NCI-H446 (cell line): ENCODE measurements at places on chromosomes 7 and 10.

- no peak for DNase-seq
Observed at GRCh38 chr10:27743012-27743876, 2.4 kb downstream of the MKX start.

- no peak for DNase-seq
Observed at GRCh38 chr7:14717816-14718215, 184.7 kb downstream of the DGKB start.

DNA sequence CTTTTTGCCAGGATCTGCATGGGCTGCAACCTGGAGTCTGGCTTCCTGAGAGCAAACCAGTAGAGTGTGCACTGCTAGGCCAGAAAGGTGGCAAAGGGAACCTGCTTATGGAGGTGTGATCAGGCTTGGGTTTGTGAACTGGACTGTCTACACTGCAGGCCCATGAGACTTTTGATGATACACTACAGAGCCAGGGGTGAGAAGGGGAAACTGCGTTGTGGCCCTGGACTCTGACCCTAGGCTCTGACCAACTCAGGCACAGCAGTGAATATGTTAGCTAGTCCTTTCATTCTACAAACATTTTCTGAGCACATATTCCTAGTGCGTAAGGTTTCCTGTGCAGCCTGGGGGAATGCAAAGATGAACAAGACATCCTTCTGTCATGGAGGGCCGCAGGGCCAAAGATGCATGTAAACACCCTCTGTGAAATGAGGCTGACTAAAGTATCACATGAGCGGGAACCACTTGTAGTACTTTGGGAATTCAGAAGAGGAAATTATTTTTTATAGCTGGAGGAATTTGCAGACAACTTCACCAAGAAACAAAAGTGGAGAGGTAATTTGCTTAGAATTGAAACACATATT lies 63.8 kb upstream of the HPS1 start:
- no peak for DNase-seq

DNA sequence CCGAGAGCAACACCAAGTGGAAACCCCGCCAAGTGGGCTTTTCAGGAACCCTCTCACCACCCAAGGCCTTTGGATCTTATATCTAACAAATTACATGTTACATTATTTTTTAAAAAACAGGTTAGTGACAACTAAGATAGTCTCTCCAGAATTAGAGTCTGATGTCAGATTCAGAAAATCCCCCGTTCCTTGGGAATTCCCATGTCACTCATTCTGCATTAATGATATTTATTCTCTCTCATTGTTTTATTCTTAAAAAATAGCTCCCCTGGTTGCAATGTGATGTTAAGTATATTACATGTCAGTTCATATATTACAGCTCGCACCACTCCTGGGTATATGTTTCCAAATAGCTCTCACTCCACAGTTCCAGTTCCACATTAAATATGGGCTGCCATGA lies 81.8 kb downstream of the WNT2 start:
- no peak for DNase-seq

DNA sequence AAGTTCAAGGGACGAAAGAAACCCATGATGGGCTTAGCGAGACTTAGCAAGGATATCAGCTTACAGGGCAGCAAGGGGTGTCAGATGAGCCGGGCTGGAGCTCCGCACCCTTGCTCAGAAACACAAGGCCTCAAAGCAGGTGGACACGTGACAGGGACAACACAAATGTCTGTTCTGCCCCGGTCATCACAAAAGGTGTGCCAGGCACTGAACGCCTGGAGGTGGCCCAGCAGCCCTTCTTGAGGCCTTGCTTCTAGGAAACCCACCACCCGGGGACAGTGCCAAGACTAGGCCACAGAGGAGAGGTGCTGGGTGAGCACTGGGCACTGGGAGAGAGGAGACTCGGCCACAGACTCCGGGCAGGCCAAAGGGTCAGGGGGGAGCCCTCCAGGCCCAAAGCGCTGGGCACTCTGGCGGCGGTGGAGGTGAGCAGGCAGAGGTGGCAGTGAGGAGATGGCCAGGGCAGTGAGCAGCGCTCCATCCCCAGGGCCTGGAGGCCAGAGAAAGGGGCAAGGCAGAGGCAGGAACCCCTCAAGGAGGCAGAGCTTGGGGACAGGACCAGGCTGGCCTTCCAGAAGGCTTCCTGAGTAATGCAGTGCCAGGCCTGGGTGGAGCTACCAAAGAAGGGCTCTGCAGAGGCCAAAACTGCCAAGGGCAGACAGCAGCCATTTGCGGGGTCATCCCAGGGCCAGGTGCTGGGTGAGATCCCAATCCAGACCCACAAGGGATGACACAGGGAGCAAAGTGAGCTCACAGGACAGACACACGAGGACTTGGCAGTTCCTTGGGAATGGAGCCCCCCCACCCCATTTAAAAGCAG lies 22.7 kb downstream of the EBF3 start:
- no peak for DNase-seq

DNA sequence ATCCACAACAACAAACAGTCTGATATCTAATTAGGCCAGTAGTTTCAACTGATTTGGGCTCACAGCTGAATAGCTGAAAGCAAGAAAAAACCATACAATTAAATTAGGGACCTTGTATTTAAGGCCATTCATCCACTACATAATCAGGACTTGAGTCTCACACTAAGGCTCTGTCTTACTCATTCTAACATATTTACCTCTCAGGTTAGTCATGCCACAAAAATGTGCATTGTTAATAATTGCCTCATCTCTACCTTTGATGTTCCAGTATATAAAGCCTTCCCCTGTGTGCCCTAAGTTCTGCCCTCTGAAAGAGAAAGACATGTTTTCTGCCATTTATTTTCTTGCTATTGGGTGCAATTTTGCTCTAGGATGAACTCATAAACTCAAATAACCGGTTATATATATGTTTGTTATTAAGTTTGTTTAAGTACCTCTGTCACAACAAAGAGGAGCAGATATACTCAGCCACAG lies 5.3 kb upstream of the C1GALT1 start:
- DNase-seq, result no peak

DNA sequence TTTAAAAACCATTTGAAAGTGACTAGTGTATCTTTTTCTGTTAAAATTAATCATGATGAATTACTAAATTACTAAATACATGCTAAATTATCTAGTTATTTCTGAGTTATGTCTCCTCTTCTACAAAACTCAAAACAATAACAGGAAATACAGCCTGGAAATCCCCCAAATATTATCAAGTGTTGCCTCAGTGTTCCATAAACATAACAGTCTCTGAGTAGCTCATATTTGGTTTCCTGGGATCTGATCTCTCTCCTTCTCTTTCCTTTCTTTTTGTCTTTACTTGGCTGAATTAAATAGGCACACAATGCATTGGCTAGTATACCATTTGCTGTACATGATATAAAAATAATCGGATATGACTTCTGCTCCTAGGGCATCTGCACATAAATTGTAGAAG lies 277.6 kb upstream of the IGFBP3 start:
- no peak for DNase-seq

GRCh38 chr7:38276096-38276877 lies 2.9 kb upstream of the TARP start:
- DNase-seq, result no peak

GRCh38 chr7:33754933-33755928 lies 150.1 kb upstream of the BMPER start:
- DNase-seq, result no peak

DNA sequence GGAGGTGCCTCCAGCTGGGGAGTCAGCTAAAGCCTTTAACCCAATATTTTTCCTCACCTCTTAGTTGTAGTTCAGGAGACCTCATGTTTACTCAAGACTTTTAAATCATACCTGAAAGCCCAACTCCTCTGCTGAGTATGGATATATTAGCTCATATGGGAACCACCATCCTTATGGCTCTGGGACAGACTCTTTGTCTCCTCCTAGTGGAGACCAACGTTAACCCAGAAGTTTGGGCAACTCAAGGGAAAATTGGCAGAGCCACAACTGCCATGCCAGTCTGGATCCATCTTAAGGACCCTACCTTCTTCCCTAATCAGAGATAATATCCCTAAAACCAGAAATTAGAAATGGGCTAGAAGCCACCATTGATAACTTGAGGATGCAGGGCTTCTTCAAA lies 80.8 kb downstream of the TMEM106B start:
- no peak for DNase-seq

GRCh38 chr7:18796216-18796615 lies 300.7 kb downstream of the HDAC9 start:
- no peak for DNase-seq

- DNase-seq, result no peak
Observed at GRCh38 chr10:112724404-112724991, 225.5 kb upstream of the TCF7L2 start.

GRCh38 chr7:1112109-1112508 lies 24.2 kb downstream of the GPER1 start:
- DNase-seq, result no peak

GRCh38 chr7:15607529-15608210 lies 45.9 kb upstream of the AGMO start:
- no peak for DNase-seq

DNA sequence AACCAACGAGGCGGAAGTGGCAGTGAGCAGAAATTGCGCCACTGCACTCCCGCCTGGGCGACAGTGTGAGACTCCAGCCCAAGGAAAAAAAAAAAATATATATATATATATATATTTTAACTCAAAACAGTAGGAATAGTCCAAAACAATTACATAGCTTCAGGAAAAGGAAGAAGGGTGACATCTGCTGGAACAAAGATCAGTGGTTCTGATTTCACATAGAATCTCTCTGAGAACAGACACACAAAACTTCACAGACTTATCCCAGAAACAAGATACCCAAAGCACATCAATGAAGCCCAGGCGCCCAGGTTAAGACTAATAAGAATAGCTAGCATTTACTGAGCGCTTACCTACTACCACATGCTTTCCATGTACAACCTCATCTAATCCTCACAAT lies 45.0 kb downstream of the DNMBP start:
- no peak for DNase-seq

GRCh38 chr7:66321283-66321682 lies 116.1 kb downstream of the TPST1 start:
- no peak for DNase-seq
